Activated CD4-positive, alpha-beta memory T cell treated with anti-CD3 and anti-CD28 coated beads for 36 hours (primary cell): ENCODE measurements at places on chromosomes 11 and 22. TPM values are rescaled to one million over a fixed set of nuclear protein-coding genes. Genes with fewer than 3 reads are reported as not detected.

DNA sequence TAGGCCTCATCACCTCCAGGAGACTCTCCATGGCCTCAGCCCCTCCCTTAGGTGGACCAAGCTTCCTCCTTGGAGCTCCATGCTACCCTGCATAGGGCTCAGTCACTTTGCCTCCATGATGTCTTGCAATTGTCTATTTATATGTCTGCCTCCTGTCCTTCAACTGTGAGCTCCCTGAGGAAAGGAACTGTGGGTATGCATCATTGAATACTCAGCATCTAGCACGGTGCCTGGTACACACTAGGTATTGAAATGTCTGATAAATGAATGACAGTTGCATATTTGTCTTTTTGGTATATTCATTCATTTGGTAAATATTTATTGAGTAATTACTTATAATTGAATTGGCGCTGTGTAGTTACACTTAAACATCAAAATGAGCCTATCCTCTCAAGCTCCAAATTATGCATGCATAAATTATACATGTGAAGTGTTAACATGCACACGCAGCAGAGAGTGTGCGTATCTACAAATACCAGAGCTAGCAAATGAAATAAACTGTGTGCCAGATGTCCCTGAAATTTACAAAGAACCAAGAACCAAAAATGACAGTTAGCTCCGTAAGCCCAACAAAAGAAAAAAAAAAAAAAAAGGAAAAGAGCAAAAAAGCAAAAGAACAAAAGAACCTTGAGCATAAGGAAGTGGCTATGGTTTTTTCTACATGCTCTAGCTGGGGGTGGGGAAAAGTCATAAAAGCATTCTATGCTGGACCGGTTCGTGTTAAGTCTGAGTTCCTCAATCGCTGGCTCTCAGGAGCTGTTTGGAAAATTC is 25.2 kb downstream of the GRAP2 start:
- H3K4me1 ChIP-seq: peaks cover 50% of the 10 kb centered on the region
- DNase-seq: no peak
- H3K36me3 ChIP-seq: peaks cover 4% of the 10 kb centered on the region
- no peaks in the 10 kb centered on the region for H3K27me3 ChIP-seq

- H3K36me3 ChIP-seq: no peaks in the 10 kb centered on the region
- H3K27me3 ChIP-seq: peaks cover 37% of the 10 kb centered on the region
- H3K27ac ChIP-seq: no peak overlapping the region
- H3K4me1 ChIP-seq: peaks cover 9% of the 10 kb centered on the region
- no peak for DNase-seq
- H3K4me3 ChIP-seq: no peak overlapping the region
Measured at GRCh38 chr11:69704508-69705253, 859 bp upstream of the FGF19 start.

- DNase-seq: no peak
- H3K27ac ChIP-seq: no peak overlapping the region
- no peaks in the 10 kb centered on the region for H3K4me1 ChIP-seq
- no peak overlapping the region for H3K4me3 ChIP-seq
- H3K36me3 ChIP-seq: no peaks in the 10 kb centered on the region
Measured at GRCh38 chr11:120694726-120695125, 183.2 kb downstream of the GRIK4 start.

- H3K27ac ChIP-seq: no peak overlapping the region
- H3K36me3 ChIP-seq: no peaks in the 10 kb centered on the region
- no peak for DNase-seq
- no peaks in the 10 kb centered on the region for H3K4me1 ChIP-seq
Measured at GRCh38 chr11:88494848-88495247, 157.3 kb upstream of the CTSC start.

GRCh38 chr11:134906356-134906955 is 494.4 kb upstream of the B3GAT1 start:
- H3K27me3 ChIP-seq: peaks cover 19% of the 10 kb centered on the region
- H3K4me3 ChIP-seq: no peak overlapping the region
- DNase-seq: no peak

The GPR83 gene
- not detected for total RNA-seq

The KCNQ1 gene
- total RNA-seq: 10.7 TPM
